ENCODE measurements at places on chromosomes 1 and 21.

GRCh38 chr1:46530791-46531409, 20.5 kb downstream of the KNCN start:
- DNase-seq, result no peak

- no peak for DNase-seq
Observed at GRCh38 chr1:161083748-161084596, 5.4 kb downstream of the NECTIN4 start.

- DNase-seq, result no peak
Observed at GRCh38 chr1:44318097-44319088, 36.7 kb downstream of the ERI3 start.

GRCh38 chr1:15684468-15685291, 560 bp downstream of the PLEKHM2 start:
- DNase-seq, result no peak

- no peak for DNase-seq
Observed at GRCh38 chr1:6645018-6645417, 20.4 kb downstream of the THAP3 start.

DNA sequence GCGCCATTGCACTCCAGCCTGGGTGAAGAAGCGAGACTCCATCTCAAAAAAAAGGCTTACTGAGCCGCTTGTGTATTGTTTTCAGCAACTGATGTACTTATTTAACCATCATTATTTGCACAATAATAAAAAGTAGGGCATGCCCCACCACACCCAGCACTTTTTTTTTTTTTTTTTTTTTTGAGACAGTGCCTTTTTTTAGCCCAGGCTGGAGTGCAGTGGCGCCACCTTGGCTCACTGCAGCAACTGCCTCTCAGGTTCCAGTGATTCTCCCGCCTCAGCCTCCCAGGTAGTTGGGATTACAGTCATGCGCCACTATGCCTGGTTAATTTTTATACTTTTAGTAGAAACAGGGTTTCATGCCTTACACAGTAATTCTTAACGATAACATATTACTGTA, 12.2 kb upstream of the TRNAU1AP start:
- DNase-seq, result no peak

GRCh38 chr1:11772458-11772857, 10.5 kb downstream of the C1orf167 start:
- no peak for DNase-seq

GRCh38 chr1:1914101-1914970, 724 bp upstream of the CALML6 start:
- no peak for DNase-seq

DNA sequence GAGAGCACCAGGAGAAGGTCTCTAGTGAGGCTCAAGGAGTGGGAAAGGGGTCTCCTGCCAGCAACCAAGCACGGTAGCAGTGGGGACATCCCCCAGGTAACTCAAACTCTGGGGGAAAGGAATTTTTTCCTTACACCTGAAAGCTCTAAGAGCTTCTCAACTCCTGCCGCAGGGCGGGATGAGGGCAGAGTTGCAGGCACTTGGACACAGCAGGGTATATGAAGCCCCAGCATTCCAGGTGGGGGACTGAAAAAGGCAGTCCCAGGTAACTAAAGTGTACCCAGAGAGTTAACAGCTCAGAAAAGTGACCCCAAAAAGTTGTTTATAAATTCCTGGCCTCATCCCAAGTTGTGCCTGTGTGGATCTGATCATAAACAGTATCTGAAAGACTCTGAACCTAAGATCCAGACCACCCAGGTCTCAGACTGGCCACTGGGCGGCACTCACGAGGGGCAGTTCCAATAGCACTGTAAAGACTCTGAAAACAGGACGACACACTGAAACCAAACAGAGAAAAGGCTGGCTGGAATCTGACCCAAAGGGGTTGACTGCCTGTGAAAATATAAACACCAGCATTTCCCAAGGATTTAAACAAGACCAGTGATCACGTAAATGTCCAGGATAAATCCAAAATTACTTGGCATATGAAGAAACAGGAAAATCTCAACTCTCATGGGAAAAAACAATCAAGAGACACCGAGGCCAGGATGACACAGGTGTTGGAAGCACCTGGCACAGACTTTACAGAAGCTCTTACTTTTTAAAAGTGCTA, 47.5 kb downstream of the HSF2BP start:
- DNase-seq, result peak; percentile 49

GRCh38 chr1:110945626-110946025, 18.1 kb downstream of the LRIF1 start:
- DNase-seq, result no peak

GRCh38 chr1:165452336-165453130, 7.6 kb upstream of the RXRG start:
- no peak for DNase-seq

GRCh38 chr1:40313329-40313957, 3.6 kb downstream of the COL9A2 start:
- DNase-seq, result no peak

DNA sequence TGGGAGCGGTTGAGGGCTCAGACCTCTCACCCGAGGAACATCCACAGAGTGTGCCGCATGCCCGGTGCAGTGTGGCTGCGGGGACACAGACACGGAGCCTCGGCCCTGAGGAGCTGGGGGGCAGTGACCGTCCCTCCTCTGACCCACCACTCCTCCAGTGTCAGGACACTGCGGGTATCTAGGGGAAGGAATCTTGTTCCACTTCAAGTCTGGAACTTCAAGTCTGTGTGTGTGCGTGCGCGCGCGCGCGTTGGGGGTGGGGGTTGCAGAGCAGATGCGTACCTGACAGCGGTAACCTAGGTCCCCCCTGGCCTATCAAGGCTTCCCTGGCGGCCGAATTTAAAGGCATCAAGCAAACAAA, 17.3 kb downstream of the PCSK9 start:
- DNase-seq, result no peak

DNA sequence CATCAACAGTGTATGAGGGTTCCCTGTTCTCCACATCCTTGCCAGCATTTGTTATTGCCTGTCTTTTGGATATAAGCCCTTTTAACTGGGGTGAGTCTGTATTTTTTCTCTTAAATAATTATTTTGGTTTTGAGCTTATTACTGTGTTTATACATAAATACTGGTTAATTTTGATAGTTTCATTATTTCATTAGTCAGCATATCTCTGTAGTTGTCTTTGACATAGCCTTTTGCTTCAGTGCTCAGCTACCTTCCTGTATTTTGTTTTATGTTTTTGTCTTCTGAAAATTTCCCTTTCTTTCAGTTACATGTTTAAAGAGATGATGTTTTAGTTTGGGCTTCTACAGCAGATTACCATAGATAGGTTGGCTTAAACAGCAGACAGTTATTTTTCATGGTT, 138.1 kb downstream of the XPR1 start:
- DNase-seq, result no peak

- no peak for DNase-seq
Observed at GRCh38 chr1:243940451-243940850, 90.4 kb upstream of the AKT3 start.

DNA sequence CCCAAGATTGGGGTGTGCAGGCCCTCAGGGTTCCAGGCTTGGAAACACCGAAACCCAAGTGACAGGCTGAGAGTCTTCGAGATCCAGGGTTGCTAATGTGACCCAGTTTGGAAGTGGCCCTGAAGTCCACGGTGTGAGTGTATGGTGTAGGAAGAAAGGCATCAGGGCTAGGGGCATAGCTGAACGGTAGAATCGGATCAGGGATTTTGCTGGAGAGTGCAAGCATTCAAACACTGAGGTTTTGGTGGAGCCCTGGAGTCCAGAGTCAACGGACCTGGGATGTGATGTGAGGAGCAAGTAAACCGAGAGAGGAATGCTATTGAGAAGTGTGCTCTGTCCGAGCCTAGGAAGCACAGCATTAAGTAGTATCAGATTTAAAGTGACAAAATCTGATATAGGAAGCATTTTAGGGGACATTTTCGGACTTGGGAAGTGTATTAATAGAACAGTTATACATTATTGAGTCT, 958 bp downstream of the NFYC start:
- DNase-seq, result no peak

DNA sequence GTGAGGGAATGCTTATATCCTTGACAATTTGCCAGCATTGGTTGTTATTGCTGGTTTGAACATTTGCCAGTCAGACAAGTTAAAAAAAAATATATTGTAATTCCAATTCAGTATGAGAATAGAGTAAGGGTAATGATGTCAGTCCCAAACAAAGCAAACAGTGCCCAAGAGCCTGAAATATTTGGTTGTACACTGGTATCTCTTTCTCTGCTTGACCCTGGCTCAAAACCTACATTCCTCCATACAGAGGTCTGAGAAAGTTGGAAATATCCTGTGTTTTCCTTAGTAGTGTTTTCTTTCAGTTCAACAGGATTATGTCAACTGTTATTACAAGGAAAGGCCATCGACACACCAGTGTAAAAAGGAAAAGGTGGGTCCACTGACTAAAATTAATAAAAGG, 145.6 kb downstream of the MRPL39 start:
- DNase-seq, result no peak

DNA sequence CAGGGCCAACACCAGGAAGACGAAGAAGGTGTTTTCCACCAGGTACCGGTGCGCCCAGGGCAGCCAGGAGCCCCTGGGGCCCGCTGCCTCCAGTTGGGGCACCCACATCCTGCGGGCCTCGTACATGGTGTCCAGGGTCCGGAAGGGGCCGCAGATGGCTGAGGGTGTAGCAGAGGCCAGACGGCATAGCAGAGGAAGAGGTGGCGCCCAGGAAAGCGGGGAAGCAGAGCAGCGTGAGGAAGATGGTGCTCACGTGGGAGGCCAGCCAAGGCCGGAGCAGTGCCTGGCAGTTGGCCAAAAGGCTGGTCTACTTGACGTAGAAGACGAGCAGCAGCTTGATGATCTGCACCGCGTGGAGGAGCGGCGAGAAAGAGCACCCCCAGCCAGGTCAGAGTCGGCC, 40.4 kb downstream of the ZNF691 start:
- no peak for DNase-seq

DNA sequence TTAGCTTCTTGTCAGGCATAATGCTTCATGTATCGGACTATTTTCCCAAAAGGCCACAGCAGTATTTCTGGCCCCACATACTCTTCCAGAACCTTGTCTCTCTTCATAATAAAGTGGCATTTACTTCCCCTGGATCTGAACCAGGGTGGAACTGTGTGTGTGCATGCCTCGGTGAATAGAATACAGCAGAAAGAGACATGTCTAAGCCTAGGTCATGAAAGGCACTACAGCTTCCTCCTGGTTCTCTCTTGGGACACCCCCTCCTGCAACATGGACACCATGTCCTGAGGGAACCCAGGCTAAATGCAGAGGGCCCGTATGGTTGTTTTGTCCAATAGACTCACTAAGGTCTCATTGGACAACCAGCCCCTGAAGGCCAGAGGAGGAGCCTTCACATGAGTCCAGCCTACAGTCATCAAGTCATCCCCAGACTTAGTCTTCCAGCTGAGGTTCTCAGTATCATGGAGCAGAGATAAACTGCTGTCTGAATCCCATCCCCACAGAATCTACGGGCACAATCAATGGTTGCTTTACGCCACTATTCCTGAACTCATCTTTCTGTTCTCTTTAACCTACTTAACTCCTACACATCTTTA, 35.0 kb downstream of the USP24 start:
- no peak for DNase-seq

DNA sequence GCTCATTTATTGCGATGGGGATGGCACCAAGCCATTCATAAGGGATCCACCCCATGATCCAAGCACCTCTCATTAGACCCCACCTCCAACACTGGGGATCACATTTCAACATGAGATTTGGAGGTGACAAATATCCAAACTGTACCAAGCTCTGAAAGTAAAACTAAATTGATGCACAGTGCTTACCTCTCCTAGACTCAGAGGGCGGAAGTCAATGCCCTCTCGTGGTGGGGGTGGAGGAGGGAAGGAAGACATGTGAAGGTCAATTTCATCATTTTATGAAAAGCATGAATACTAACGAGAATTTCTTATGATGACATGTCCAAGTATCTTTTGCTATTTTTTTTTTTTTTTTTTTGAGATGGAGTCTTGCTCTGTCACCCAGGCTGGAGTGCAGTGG, 120.0 kb downstream of the PGBD5 start:
- DNase-seq, result no peak

DNA sequence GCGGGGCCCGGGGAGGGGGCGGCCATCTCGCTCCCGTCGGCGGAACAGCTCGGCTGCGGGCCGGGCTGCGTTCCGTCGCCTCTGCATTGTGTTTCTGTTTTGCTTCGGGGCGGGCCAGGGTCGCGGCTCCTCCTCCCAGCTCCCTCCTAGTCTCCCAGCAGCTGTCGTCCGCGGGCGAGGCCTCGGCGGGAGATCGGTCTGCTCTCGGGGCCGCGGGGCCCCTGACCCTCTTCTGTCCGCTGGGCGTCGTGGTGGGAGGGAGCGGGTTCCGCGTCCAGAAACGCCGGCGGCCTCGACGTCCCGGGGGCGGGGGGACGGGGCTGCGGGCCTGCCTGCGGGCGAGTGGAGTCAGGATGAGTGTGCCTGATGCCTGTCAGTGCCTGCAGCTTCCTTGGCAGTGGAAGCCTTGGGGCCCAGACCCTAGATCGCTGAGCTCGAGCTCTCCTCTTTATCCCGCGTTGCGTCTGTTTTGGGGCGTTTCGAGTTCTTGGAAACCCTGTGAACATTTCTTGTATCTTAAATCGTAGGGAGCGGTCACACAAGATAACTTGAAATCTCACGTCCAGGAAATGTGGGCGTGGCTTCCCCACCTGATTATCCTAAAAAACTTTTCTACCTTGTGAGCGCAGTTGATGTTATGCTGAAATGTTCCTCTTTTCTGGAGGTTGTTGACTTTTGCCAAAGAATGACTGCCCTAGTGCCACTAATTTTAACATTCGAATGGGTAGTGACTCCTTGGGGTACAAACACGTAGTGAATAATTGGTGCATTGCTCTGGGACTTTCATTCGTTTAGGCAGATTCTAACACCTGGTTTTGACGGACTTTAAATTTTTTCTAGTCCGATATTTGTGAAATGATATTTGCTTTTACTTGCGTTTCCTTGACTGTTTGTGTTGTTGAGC, 676 bp downstream of the MORC3 start:
- peak; percentile 64 for DNase-seq

DNA sequence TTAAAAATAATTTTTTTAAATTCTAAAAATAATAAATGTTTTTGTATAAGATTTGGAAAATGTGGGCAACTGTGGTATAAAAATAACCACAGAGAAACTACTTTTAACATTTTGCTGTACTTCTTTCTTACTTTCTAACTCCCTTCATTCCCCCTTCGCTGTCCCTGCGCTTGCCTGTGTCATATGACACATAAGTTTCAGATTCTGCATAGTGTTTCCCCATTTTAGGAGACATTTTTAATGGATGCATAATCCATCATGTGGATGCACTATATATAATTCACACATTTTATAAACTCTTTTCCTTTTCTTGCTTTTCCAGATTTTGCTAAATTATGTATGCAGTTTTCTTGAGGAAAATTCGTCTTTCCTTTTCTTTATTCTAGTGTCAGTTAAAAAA, 16.3 kb downstream of the ATG4C start:
- DNase-seq, result no peak

DNA sequence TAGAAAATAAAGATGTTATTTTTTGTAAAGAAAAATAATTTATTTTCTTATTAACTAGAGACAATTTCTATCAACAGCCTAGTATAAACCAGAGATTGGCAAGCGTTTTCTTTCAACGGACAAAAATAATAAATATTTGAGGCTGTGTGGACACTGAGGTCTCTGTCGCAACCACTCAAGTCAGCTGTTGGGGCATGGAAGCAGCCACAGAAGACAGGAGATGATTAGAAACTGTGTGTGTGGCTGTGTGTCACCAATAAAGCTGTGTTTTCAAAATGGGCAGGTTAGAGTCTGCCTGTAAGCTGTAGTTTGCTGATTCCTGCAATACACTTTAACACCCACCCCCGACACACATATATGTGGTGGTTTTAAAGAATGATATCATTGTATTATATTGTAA, 200.6 kb upstream of the HMCN1 start:
- DNase-seq, result no peak

GRCh38 chr1:157099633-157100009, at the start of gene ETV3L:
Gene ETV3L (minus strand): TSS chr1:157099808. CDS start chr1:157099523, 285 bp downstream.
- DNase-seq, result no peak

GRCh38 chr1:23868557-23869016, 497 bp upstream of the FUCA1 start:
- DNase-seq, result no peak

All from left renal cortex interstitium (tissue), 4 donors.